ENCODE measurements at places on chromosomes 11 and 22.

DNA sequence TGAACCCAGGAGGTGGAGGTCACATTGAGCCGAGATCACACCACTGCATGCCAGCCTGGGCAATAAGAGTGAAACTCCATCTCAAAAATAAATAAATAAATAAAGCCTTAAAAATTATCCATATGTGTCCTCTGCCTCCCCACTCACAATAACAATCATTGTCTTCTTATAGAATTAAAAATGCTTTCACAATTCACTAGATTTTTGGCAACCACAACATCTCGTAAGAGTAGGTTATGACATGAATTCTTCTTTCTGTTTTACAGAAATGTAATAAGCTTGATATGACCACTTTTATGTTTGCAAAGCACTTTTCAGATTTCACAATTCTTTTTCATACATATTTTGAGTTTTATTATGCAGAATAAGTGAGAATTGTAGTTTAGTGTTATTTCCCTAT is 54.5 kb upstream of the HSPA8 start:
- no peak for DNase-seq

- no peak for DNase-seq
Measured at GRCh38 chr11:64196626-64197025, 9.9 kb upstream of the FERMT3 start.

DNA sequence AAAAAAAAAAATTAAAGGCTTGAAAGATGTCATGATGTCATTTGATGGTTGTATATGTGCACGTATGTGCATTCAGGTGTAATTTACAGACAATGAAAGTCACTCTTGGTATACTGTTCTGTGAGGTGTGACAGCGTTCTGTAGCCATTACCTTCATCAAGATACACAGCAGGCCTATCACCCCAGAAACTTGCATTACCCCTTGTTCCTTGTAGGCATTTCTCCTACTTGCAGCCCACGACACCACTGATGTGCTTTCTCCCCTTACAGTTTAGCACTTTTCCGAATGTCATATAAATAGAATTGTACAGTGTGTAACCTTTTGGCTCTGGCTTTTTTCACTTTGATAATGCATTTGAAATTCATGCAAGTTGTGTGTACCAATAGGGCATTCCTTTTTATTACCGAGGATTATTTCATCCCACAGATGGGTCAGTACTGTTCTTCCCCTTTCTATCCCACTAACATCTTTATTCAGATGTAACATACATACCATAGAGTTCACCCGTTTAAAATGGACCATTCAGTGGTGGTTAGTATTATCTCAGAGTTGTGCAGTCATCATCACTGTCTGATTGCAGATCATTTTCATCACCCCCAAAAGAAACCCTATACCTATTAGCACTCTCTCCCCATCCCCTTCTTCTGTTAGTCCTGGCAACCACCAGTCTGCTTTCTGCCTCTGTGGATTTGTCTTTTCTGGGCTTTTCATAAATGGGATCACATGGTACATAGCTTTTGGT is 30.3 kb downstream of the BCR start:
- DNase-seq: no peak

- no peak for DNase-seq
Measured at GRCh38 chr11:73660497-73661034, 14.2 kb downstream of the PLEKHB1 start.

DNA sequence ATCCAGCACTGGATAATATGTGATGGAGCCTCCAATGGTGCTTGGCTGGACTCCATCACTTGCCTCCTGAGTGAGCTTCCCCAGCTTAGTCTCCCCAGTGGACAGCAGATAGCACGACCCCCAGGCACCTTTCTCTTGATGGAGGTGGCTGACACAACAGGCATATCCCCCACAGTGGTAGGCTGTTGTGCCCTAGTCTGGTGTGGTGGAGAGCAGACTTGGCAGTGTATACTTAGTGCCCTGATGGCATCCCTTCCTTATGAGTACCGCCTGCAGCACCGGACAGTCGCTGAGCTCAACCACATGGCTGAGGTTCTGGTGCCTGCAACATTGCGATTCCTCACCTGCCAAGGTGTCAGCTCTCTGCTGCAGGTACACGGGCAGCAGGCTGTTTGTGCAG is 50.1 kb downstream of the DNHD1 start:
- DNase-seq: no peak

DNA sequence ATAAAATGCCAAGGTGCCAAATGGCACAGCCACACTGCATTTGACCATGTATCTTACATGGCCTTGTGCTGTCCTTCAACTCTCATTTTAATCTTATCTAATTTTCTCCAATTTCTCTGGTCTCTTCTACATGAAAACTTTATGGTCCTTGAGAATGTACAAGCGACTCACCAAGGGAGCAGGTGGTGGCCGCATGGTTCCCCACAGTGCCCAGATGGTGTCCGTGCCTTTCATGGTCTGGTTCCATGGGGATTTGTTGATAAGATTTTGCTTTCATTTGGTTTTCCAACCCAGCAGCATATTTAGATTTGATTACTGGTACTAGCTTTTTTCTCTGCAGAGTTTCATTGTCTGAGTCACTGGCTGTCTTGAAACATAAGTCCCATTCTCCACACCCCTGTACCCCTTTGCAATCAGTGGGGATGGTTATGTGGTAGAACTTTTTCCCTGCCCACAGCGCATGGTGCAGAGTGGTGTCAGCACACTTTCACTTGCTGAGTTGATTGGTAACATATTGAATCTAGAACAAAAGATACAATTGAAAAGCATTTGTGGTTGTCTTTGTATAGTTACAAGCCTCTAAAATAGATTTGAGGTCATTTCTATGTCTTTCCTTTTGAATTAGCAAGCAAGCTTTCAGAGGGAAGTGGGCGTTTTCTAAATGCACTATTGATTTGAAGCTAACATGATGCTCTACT is 24.1 kb downstream of the ZNRF3 start:
- DNase-seq: peak; percentile 46

- no peak for DNase-seq
Measured at GRCh38 chr11:102114032-102114431, 3.8 kb downstream of the YAP1 start.

DNA sequence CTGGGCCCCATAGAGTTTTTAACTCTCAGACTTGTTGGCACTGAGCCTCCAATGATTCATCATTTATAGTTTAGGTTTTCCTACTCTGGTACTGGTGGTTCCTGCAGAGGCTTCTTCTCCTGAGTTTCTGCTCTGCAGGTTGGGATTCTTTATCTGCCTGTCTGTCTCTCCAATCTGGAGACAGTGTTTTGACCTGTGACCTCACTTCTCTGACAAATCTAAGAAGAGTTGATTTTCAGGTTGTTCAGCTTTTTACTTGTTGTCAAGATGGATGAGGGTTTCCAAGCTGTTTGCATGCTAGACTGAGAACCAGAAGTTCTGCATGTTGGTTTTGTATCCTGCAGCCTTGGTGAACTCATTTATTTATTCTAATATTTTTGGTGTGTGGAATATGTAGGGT is 63.9 kb downstream of the JAM3 start:
- DNase-seq: no peak

- DNase-seq: no peak
Measured at GRCh38 chr22:44099696-44100095, 75.6 kb downstream of the PARVB start.

DNA sequence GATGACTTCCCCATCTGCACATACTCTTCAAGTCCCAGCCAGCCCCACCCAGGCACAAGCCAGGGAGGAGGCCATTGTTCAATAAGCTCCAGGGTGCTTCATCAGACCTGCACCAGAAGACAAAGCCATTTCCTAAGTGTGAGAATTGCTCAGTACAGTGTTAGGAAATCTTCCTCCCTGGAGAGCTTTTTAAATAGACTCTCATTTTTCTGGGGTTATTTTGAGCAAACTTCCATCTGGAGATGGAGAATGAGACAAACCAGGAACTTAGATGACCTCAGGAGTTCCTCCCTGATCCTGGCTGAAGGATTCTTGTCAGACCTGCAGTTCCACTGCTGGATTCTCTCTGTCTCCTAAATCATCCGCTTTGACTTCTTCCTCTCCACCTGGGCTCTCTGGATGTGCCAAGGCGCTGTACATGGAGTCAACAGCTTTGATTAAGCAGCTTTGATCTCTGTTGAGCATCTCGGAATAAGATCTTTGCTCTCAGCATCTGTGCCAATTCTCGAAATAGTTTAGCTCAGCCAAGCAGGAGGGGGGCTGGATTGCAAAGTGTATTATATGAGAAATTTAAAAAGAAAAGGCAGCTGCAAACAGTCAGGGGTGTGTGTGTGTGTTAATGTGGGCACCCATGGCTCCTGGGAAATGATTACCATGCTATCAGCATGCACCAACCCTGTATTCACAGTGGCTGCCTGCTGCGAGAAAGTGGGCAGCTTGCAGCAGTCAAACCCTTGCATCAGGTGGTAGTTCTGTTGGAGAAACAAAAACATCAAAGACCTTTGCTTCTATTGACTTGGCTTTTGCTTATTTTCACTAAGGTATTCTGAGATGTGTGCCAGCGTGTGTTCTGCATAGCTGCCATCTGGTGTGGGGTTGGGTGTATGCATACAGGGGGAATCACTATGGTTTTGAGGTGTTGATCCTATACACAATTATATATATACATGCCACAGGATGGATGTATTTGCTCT is 70.2 kb upstream of the NAV2 start:
- no peak for DNase-seq

DNA sequence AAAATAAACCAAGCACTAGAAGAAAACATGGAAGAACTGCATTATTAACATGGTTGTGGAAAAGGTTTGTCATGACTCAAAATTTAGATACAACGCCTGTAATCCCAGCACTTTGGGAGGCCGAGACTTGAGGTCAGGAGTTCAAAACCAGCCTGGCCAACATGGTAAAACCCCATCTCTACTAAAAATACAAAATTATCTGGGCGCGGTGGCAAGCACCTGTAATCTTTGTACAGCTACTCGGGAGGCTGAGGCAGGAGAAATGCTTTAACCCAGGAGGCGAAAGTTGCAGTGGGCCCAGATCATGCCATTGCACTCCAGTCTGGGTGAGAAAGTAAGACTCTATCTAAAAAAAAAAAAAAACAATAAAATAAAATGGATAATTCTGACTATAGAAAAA is 23.7 kb downstream of the GNB1L start:
- no peak for DNase-seq

GRCh38 chr11:43250309-43250708 is 61.5 kb upstream of the API5 start:
- no peak for DNase-seq

DNA sequence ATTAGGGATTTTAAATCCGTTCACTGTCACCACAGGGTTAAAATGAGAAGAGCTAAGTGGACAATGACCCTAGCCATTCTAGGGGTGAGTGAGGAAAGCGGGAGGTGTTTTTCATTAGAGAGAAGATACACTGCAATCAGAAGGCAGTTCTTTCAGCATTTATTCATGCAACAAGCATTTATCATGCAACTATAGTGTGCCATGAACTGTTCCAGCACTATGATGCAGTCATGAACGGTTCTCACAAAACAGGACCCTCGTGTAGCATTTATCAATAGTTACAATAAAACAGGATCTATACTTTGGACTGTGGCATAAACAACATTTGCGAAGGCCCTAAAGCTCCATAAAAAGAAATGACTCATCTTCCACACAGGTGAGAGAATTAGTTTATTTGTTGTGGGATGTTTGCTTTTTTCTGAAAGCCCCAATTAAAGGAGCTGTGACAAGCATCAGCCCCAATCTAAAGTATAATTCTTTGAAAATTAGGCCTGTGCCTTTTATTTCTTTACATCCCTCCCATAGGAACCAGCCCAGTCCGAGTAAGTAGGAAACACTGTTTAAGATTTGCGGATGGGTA is 51.5 kb downstream of the PAMR1 start:
- no peak for DNase-seq

DNA sequence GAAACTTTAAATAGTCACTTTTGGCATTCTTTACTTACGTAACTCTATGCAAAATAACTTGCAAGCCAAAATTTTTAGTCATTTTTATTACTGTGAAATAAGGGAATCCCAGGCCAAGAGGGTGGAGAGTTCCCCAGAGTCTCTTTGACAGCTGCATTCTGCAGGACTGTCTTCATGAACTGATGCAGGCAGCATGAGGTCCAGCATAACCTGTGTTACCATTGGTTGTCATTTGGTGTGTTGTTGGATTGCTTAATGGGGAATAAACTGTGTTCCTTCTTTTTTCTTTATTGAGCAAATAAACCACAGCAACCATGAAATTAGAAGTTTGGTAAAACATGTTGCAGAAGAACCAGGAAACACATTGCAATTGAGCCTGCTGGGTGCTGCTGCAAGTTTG is 24.6 kb downstream of the MMP27 start:
- no peak for DNase-seq

GRCh38 chr11:15764948-15765347 is 591.4 kb downstream of the SOX6 start:
- DNase-seq: no peak

DNA sequence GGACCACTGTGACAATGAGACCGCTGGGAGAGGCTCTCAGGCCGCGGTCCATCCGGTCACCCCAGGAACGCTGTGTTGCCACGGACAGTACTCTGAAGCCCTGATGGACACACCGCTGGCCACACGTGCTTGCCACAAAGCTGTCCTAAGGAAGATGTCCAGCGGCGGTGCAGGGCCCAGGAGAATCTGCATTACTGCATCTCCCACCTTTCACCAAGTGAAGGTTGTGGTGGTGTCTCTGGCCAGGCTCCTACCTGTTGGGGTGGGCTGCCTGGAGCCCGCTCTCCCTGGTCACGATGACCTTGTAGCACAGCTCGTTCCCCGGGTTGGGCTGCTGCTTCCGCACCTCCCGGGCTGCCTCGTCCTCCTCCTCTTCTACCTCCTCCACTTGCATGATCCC is 4.2 kb downstream of the TTLL12 start:
- DNase-seq: no peak

GRCh38 chr11:118338637-118339061 is 3.9 kb downstream of the CD3D start:
- peak; percentile 72 for DNase-seq

DNA sequence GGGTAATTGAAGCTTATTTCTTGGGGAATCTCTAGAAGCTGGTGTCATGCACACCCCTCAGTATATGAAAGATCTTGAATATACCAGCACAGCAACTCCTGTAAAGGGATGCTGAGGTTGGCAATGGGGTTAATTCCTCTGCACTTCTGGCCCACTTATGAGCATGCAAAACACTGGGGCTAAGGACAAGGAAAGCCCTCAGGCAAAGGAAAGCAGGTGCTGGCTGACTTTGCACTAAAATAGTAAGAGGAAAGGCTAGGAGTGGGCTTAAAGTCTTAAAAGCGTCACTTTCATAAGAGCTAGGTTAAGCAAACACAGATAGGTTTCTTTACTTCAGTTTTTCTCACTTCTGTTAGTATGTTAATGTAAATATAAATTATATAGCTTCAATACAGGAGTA is 572.6 kb upstream of the LUZP2 start:
- no peak for DNase-seq

DNA sequence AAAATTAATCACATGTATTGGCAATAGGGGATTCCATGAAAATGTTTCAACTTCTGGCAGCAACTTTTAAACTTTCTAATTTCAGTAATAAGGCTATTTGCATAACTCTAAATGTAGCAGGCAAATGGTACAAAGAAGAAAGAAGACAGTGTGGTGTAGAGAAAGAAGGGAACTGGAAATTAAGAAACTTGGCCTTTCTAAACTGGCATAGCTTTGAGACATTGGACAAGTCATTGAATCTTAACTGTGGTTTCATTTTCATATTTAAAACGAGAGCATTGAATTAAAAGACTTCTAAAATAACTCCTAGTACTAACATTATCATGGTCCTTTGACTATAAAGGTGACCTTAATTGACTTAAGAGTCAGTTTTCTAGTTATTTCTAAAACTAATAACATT is 125.0 kb downstream of the UVRAG start:
- no peak for DNase-seq

- DNase-seq: no peak
Measured at GRCh38 chr11:99865951-99866350, 821.1 kb upstream of the ARHGAP42 start.

GRCh38 chr22:45720839-45721378 is 49.3 kb downstream of the ATXN10 start:
- DNase-seq: no peak
